ENCODE measurements at places on chromosomes 16 and 17.

DNA sequence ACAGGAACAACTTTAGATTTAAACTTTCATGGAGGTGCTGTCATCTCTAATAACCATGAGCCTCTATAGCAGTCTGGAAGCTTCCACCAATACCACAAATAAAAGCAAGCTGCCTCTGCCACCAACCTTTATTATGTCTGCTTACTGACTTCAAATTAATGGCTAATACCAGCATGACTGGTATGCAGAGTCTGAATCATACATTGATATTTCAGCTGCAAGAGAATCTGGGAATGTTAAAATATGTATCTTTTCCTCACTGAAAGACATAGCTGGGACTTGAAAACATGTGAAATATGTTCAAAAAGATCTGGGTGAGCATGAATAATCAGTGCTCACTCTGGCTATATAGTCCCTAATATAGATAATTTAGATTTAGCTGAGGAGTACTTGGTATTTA is 488.6 kb downstream of the CDH8 start:
- DNase-seq: no peak

GRCh38 chr17:57940653-57941329 is 14.4 kb downstream of the CUEDC1 start:
- DNase-seq: no peak

DNA sequence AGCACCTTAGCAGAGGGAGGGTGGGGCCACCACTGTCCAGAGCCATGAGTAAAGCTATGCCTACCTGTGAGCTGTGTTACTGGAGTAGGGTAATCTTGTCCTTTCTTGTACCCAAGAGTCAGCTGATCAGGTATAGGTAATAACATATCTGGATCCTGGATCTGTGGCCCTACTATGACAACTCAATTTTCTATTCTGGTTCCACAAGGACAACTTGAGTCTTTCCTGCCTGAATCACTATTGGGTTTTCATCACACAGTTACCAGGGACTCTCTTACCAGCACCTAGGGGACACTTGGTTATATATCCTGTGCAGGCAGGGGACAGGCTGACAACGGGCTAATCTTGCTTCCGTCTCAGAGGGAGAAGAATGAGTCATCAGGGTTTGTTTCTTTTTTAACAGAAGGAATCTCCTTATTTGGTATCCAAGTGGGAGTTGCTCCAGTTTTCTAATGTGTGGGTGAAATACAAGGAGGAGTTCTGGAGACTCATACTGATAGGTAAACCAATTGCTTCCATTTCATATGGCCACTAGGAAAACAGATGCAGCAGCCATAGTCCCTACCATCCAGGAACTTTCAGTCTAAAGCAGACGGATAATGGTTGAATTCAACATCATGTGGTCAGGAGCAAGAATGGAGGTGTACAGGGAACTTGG is 6.8 kb downstream of the ZNF267 start:
- no peak for DNase-seq

DNA sequence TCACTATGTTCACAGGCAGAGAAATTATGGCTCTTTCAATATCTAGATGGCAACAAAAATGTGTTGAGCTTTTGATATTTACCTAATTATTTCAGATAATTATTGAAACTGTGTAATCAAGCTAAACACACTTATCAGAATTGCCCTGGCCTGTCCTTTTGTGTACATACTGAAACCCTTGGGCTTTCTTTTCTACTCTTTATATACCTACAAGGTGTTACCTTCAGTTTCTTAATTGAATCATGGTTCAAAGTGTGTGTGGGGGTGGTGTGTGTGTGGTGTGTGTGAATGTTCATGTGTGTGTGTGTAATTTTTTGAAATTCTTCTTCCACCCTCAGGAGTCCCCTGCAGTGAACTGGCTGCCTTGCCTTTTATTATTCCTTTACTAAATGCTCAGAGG is 506.8 kb upstream of the SOX9 start:
- DNase-seq: no peak

DNA sequence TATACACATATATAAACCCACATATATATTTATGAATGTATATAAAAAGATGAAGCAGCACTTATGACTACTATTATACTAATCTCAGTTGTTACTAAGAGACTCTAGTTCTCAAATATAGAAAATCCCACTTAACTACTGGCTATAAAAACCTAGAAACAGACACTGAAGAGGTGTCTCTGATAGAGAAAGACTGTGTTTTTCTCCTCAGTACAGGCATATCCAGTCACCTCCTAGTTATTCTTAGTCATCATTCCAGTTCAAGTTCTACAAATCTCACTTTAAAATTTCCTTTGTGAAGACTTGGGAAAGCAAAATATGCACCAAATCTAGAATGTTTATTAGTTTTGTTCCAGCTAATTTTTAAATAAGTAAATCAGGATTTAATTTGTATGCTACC is 93.9 kb downstream of the STH start:
- DNase-seq: no peak

DNA sequence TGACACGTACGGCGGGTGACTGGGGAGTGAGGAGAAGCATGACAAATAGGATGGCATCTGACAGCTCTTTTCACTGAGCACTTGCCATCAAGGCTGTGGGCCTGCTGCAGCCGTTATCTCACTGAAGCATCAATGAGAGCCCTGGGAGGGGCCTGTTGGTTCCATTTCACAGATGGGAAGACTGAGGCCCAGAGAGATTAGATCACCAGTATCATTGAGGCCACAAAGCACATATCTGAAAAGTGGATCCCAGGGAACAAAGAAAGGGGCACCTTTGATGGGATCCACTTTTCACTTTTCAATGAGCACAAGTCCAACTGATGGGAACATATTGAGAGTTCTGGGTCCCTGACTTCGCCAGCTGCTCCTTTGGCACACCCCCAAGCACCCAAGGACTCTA is 144.4 kb upstream of the LHX1 start:
- DNase-seq: no peak

DNA sequence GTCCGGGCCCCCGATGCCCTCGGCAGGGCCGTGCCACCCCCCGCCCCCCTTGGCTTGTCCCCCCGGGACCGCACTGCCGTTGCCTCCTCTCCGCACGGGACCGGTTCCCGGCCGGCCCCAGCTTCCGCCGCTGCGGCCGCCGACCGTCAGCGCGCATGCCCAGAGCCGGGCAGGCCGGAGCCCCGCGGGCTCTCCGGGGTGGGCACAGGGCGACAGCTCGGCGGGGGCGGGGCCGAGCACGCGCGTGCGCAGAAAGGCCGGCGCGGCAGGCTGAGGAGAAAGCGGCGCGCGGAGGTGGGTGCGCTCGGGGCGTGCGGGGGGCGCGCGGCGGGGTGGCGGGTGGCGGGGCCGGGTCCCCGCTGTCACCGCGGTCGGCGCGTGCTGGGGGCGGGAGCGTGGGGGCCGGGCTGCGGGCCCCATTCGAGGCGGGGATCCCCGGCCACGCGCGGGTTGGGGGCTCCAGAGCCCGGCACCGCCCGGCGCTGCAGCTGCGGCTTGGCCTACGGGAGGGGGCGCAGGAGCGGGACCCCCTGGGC is at the start of gene TBC1D24:
TBC1D24 (plus strand) TSS at position 251 of the 536 bp plus-strand sequence. CDS start 21,022 bp downstream, outside the sequence.
- DNase-seq: peak; percentile 94

DNA sequence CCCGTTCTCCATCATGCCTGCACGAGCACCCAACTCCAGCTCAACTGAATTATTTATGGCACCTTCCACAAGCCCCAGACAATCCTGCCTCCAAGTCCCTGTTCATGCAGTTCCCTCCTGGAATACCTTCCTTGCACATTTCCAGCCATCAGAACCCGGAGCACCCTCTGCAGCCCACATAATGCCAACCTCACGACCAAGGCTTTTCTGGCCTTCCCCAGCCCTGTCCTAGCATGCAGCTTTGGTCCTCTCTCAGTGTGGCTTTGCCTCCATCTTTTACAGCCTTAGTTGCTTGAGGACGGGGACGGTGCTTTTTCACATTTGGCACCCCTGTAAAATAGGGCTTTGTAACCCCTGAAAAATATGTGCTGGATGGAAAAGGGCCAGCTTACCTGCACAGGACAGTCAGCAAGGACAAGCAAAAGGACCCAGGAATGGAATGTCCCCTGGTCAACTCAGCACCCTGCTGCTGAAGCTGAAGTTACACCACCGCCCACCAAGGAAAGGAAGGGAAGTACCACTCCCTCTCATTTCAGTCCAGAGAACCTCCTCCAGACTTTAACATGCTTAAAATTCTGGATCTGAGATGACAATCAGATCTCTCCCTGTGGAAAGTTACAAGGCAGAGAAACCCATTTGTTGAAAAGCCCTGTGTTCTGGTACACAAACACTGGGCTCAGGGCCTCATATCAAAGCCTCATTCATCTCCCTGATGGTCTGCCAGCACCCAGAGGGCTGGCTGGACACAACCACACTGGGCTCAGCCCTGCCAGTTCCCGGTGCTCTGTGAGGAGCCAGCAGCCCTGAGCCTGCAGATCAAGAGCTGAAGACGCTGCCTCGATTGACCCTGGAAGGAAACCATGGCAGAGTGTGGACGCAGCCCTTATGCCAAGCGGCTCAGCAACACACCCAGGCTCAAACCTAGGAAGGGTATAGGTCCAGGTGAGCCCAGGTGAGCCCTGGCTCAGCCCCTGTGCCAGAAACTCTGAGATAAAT is 2.9 kb downstream of the SLC39A11 start:
- DNase-seq: no peak

DNA sequence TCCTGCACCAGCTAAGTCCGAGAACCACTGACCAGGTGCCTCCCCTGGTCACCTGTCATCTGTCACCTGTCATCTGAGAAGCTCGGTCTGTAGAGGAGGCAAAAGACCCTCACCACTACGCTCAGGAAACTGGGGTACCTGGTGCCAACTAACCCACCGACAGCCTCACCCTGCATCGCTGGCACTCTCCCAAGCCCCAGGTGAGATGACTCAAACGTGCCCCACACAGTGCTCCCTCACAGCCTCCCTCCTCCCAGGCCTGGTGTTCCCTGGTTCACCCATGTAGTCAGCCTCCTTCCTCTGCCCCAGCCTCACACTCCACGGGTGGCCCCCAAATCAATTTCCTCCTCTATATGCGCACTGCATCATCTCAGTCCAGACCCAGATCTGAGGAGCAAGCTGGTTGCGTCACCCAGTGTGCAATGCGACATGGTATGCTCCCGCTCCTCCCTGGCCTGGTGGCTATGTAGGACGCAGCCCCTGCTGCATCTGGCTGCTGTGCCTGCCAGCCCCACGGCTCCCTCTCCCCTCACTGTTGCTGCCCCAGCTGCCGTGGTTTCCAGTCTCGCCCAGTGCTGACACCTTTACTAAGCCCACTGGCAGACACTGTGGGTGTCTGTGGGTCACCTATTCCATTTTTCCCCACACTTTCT is 68.3 kb downstream of the GTF3C1 start:
- DNase-seq: no peak

DNA sequence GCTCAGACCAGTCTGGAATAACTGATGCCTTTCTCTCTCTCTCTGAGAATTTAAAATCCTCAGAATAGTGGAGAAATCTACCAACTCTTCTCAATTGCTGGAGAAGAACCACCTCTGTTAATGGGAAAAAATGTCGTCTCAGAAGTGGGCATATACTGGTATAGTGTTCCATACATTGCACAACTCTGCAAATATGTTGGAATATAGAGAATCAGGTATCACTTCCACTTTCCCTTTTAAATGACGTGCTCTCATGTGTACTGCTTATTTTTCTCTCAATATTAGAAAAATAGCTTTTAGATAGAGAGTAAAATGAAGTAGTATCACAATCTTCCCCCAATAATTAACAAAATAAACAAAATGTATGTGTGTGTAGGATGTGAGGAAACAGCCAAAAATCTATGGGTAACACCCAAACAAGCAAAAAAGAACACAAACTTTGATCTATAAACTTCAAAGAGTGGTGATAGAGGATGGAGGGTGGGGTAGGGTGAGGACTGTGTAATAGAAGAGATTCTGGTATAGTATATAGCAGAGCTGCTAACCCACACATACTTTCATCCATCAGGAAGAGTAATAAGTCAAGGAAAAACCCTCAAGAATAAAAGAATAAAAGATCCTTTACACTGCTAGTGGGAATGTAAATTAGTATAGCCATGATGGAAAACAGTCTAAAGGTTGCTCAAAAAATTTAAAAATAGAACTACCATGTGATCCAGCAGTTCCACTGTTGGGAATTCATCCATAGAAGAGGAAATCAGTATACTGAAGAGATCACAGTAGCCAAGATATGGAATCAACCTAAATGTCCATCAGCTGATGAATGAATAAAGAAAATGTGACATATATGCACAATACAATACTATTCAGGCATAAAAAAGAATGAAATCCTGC is 46.9 kb downstream of the NFATC3 start:
- DNase-seq: no peak

DNA sequence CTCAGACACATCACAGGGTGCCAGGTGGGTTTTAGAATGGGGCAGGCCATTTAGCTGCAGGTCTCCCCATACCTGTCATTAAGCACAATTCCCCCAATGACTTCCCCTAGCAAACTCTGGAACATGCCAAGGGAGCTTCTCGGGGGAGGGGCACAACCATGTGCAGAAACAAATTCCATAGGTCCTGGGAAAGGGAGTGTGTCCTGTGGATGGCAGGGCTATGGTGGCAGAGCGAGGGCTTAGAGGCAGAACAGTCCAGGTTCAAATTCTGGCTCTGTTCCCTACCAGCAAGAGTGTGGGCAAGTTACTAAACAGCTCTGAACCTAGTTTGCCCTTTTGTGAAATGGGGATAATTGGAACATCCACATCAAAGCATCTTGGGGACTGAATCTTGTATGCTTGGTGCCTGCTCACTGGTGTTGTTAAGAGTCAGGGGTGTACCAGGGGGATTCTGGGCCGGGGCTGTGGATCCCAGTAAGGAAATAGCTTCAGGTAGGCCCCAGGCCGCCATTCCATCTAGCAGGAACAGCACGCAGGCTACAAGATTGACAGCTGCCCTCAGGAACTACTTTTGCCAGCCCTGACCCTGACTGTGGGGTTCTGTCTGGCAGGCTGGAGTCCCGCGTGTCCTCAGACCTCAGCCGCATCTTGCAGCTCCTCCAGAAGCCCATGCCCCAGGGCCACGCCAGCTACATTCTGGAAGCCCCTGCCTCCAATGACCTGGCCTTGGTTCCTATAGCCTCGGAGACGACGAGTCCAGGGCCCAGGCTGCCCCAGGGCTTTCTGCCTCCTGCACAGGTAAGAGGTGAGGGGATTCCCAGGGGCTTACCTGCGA is 5.6 kb upstream of the DCAF7 start:
- DNase-seq: peak; percentile 46

DNA sequence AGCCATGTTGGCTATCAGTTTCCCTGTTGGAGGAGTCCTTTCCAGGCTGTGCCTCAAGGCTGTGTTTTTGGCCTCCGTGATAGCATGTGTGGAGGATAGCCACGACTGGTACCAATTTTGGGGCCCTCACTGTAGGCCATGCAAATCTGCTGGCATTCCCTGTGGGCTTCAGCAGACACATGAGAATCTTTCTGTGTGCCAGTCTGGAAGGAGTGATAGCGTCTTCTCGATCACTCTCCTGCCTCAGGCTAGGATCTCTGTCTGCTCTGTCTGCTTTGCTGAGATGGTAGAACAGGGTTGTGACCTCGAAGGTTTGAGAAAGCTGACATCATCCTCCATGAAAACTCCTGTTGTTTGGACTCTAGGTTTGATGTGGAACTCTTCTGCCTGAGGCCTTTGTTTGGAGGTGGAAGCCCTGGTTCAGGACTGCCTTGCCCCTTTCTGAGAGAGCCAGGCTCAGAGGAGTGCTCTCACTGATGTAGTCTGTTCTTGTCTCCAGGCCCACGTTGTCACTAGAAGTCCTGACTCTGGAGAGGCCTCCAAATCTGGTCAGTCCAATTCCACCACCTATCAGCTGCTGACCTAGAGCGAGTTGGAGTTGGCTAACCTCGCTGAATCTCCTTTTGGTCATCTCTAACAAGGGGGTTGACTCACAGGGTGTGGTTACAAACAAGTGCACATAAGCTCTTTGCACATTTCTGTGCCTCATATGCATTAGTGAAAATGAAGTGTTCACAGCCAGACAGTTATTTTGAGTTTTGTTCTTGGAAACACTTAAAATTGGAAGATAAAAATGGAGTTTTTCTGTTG is 12.1 kb upstream of the EDC4 start:
- no peak for DNase-seq

All from ecto neural progenitor cell (in vitro differentiated cells).